ENCODE measurements at places on chromosomes 5 and 9.

DNA sequence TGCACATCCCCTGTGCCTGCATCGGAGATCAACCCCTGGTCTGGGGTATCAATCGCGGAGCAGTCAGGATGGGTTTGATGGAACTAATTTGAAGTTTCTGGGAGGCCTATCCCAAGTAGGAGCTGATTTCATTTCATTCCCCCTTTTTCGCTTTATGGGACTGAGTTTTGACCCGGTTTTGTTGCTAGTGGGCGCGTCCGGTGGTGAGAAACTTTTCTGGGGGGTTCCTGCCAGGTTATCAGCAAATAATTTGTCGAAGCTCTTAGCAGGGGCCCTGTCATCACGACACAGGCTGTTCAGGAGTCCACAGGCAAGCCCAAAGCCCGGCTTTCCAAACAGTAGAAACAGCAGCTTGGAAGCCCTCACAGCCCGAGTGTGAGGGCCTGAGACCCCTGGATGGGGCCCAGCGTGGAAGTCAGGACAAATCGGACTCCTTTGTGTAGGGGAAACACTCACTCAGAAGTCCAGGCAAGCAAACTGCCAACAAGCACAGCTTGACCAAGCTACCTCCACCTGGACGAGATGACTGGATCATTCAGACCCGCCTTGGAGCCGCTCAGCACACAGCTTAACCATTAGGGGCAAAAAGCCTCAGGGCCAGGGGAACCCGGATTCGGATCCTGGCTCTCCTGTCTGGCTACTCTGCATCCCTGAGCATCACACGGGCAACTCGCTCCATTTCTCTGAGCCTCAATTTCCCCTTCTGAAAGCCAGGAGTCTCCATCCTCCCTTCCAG, 64.4 kb upstream of the BARHL1 start:
- DNase-seq: no peak

DNA sequence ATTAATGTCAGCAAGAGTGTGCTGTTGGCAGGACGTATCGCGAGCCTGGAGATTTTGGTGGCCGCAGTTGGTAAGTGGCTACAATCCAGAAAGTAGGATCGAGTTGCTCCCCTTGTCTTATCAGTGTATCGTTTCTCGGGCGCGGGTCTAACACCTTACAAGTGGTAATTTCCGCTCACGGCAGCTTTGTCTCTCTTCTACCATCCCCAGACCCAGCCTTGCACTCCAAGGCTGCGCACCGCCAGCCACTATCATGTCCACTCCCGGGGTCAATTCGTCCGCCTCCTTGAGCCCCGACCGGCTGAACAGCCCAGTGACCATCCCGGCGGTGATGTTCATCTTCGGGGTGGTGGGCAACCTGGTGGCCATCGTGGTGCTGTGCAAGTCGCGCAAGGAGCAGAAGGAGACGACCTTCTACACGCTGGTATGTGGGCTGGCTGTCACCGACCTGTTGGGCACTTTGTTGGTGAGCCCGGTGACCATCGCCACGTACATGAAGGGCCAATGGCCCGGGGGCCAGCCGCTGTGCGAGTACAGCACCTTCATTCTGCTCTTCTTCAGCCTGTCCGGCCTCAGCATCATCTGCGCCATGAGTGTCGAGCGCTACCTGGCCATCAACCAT, 1.1 kb downstream of the PTGER4 start:
- DNase-seq: peak; percentile 46

GRCh38 chr9:88508326-88508725, 26.7 kb upstream of the NXNL2 start:
- no peak for DNase-seq

- DNase-seq: no peak
Measured at GRCh38 chr9:22208846-22209585, 199.9 kb upstream of the CDKN2B start.

GRCh38 chr5:94944160-94944559, 325.7 kb downstream of the SLF1 start:
- no peak for DNase-seq

- DNase-seq: no peak
Measured at GRCh38 chr5:131776450-131776849, 20.4 kb downstream of the FNIP1 start.

Measured in bone marrow (tissue), 2 donors.